ENCODE measurements at places on chromosomes 3 and 15.

- DNase-seq, result no peak
Observed at GRCh38 chr15:33304924-33305323, 5.8 kb upstream of the RYR3 start.

- no peak for DNase-seq
Observed at GRCh38 chr3:22103423-22103822, 352.4 kb upstream of the ZNF385D start.

- DNase-seq, result no peak
Observed at GRCh38 chr3:141287326-141287725, 55.7 kb downstream of the PXYLP1 start.

DNA sequence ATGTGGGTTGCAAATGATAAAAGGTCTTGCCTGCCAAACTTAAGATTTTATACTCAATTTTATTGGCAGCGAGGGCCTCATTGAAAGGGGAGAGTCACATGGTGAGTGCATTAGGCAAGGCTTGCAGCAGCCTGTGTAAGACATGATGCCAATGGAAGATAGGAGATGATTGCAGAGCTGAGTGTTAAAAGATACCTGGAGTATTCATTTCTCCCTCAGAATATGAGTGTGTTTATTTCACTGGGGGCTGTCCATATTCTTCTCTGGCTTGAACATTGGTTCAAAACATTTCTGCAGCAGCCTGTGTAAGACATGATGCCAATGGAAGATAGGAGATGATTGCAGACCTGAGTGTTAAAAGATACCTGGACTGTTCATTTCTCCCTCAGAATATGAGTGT lies 165.2 kb upstream of the NUDT16 start:
- no peak for DNase-seq
